Left cardiac atrium (tissue), 4 donors: ENCODE measurements at places on chromosomes 2 and 18.

DNA sequence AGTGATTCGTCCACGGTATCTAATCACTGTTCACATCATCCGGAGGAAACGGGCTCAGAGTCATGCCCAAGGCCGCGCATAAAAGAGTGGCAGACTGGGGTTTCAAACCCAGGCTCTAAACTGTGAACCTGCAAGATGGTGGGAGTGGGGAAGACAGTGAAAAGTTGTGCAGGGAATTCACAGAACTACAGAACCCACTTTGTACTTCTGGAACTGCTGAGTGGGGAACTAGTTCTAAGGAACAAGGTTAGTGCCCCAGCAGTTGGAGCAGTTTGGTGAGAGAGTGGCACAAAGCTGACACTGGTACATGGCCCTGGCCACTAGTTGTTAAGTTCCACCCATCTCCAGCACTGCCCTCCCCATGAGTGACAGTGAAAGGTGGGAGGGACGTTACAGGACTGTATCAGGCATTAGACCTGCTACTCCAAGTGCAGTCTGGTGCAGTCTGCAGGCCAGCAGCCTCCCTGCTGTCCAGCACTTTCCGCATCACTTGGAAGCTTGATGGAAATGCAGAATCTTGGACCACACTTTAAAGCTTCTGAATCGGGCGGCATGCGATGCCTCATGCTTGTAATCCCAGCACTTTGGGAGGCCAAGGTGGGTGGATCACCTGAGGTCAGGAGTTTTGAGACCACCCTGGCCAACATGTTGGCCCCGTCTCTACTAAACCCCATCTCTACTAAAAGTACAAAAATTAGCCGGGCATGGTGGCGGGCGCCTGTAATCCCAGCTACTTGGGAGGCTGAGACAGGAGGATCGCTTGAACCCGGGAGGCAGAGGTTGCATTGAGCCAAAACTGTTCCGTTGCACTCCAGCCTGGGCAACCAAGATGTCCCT lies 47.3 kb downstream of the C2orf42 start:
- DNase-seq, result peak; percentile 44

GRCh38 chr2:188984065-188984491 lies 9.9 kb downstream of the COL3A1 start:
- no peak for DNase-seq

DNA sequence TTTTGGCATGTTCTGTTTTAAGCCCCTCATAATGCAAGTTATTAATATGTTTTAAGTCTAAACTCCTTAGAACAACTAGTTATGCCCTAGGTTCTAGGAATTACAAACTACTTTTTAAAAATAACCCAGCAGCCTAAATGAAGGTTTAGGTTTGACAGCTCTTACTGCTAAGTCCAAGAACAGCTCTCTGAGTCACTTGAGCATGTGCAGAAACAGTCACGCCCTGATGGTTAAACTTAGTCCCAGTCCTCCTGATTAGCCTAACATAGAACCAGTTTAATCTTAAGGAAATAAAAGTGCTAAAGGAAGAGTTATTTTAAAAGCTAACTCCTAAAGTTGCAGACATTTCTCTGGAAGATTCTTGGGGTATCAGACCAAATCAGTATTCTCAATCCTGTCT lies 72.5 kb downstream of the RMDN2 start:
- DNase-seq, result no peak

GRCh38 chr2:88564402-88564801 lies 62.9 kb downstream of the EIF2AK3 start:
- no peak for DNase-seq
